ENCODE measurements at places on chromosomes 1 and 21.

- no peak for DNase-seq
Measured at GRCh38 chr1:161106431-161106830, 8.3 kb downstream of the KLHDC9 start.

- DNase-seq: no peak
Measured at GRCh38 chr1:44016890-44017400, 14.3 kb downstream of the SLC6A9 start.

DNA sequence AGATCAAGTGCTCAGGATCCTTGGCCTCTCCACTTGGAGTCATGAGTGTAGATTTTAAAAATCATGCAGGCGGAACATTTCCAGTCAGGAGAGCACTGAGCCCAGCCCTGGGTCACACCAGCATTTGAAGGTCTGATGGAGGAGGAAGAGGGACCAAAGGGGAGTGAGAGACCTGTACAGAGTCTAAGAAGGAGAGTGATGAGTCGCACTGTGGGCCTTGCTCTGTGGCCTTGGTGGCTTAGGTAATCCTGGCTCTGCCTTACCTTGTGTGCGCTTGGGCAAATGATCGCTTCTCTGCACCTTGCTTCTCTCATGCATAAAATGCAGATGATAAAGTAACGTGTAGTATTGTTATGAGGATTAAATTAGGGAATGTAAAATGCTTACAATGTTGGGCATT lies 225.3 kb downstream of the SDCCAG8 start:
- no peak for DNase-seq

DNA sequence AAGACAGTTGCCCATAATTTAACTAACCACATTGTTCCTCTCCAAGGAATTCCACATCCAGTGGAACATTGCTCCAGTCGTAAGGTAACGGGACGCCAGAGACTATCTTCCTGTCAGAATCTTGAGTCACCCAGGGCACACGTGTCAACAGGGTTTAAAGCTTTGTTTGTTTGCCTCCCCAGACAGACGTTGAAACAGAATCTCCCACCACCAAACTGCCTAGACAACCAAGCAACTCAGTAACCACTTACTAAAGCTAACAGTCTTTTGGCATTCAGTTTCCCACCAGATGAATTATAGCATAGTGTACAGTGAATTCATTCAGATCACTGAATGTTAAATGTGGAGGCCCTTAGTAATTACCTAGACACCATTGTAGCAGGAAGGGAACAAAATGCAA lies 439.5 kb downstream of the PLPP3 start:
- no peak for DNase-seq

DNA sequence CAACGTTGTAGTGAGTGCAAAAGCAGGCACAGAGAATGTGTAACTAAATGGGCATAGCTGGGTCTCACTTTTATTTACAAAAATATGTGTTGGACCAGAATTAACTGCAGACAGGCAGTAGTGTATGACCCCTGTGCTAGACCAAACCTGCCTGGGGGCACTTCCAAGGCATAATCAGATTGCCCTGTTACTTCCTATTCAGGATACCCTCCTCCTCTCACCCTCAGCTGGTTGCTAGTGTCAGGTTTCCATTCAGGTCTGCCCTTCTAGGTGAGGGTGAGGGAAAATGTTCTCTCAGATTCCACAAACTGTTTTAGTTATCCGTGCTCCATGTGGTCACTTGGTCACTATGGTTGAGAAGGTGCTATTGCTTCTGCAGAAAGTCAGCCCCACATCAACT lies 387.3 kb downstream of the LMX1A start:
- DNase-seq: no peak
